ENCODE measurements at places on chromosomes 16 and 17.

- DNase-seq, result no peak
Observed at GRCh38 chr17:79786930-79787643, 9.1 kb downstream of the CBX2 start.

DNA sequence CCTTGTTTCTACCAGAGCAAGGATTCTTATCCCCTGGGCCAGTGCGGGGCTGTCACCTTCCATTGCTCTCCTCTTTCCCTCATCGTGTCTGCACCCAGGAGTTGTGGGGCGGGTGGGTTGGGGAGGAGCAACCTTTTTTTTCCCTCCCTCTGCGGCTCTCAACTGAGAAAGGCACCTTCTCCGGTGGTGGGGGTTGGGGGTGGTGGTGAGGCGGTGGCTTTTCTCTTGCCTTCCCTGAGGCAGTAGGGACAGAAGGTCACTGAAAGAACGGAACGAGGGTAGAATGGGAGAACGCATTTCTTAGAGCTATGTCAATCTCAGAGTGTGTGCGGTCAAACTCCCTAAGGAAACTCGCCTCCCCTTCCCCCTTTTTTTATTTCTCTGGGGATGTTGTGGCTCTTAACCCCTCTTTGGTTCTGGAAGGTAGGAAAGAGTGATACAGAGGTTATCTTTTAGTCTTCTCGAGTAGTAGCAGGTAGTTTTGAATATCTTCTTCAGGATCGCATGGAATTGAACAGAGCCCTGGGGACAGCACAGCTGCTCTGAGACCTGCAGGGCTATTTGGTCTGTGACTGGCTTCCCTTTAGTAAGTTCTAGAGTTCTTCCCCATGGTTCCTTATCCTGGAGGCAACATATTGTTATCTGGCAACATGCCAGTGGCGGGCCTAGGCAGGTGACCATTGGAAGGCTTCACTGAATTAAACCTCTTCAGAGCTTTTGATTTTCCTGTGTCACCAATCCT lies 994 bp downstream of the CLTC start:
- DNase-seq, result peak; percentile 71

DNA sequence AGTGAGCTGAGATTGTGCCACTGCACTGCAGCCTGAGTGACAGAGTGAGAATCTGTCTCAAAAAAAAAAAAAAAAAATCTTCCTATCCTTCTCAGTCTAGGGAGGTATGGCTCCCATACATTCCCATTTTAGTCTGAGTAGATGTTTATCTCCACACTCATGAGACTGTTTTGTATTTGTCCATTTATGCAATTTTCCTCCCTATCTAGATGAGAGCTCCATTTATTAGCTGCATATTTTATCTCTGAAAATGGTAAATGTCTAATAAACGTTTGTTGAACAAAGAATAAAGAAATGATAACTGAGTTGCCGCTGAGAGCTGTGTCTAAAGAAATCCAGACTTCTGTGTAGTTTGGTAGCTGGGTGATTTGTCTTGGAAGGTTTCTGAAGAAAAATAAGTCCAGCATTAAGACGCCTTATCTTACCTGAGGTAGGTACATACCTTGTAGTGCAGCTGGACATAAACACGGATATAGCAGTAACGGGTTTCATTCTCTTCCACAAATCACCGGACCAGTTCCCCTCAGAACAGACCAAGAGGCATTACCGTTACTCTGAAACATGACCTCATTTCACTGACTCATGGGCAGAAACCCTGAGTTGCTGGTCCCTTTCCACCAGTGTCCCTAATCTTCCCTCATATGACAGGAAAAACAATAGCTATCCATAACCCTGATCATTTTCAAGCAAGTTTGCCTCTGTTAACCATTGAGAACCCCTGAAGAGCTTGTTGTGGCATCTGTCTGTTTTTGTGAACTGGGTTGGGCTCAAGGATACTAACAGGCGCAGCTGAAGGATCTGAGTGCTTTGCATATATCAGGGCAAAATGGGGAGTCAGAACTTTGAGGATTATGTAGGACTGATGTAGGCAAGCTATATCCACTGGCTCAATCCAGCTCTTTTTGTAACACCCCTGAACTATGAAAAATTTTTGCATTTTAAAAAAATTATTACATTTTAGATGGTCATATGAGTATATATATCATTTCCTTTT lies 177.4 kb upstream of the XYLT1 start:
- DNase-seq, result no peak

GRCh38 chr16:85910854-85911247 lies 11.9 kb downstream of the IRF8 start:
- DNase-seq, result no peak

DNA sequence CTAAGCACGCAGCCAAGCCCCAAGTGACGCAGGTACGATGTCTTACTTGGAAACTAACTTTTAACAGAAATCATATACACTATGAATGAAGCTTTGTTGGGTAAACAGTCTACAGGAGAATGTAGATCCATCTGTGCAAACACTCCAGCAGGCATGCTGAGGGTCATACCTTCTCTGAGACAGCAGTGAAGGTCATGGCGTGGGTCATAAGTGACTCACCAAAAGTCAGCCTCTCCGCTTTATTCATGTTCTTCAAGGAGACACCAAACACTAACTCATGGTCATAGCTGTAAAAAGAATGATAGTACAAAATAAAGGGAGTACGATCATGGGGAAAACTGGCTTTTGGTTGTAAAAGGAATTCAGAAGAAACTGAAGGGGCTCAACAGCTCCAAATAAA lies 20.6 kb downstream of the BLMH start:
- DNase-seq, result no peak

DNA sequence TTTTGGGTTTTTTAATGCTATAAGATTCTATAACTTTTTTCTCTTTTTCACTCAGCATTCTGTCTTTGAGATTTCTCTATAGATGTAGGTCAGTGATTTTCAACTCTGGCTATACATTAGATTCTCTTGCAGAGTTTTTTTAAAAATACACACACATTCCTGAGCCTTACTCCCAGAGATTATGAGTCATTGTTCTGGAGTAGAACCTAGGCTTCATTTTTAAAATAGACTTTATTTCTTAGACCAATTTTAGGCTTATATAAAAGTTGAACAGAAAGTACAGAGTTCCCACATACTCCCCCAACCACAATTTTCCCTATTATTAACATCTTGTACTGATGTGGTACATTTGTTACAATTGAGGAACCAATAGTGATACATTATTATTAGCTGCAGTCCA lies 63.3 kb downstream of the CYB561 start:
- DNase-seq, result no peak

- no peak for DNase-seq
Observed at GRCh38 chr16:87671715-87672270, 69.5 kb downstream of the JPH3 start.

GRCh38 chr16:82042846-82043245 lies 7.8 kb downstream of the HSD17B2 start:
- DNase-seq, result no peak

- DNase-seq, result no peak
Observed at GRCh38 chr16:70258065-70258464, 6.3 kb upstream of the EXOSC6 start.

DNA sequence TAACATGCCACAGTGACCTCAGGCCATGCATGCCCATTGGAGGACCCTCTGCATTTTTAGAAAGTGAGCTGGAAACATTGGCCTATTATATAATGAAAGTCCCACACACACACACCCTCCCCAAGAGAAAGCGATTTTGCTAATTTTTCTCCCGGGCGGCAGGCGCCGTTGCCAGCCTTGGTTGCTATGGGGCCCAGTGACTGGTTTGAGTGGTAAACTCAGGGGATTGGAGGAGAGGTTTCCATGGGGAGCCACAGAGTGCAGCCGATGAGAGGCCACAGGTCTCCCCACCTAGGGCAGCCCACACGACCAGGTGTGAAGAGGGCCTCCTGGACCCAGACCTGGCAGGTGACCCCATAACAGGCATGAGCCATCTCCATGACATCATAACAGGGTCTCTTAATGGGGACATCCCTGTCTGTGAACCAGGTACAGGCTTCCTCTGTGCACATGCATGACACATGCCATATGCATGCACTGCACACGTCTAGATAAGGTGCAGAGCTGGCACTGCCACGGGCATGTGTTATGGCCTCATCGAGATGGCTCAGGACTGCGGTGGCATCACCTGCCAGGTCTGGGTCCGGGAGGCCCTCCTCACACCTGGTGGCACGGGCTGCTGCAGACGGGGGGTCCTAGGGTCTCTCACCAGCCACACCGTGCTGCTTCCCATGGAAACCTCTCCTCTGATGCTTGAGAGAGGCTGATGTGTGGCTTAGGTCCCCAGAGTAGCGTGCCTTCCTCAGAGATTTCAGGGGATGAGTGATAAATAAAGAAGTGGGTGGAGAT lies 144.1 kb downstream of the RBFOX3 start:
- no peak for DNase-seq

DNA sequence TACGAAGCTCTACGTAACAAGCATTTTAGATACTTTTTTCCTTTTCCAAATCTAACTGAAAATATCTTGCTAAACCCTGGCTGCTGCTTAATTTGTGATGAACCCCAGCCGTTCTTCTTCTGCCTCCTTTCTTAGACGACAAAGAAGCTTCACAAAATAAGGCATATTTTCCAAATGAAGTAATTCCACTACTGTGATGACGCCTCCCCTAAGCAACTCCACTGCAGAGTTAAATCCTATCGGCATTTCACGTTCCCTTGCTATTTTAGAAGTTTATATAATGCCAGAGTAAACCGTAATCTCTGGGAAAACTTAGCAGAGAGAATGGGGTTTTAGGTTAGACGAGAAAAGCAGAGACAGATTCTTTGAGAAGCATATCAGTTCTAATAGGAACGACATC lies 683.1 kb upstream of the SALL1 start:
- no peak for DNase-seq

- DNase-seq, result no peak
Observed at GRCh38 chr17:75617218-75617617, 16.0 kb upstream of the SMIM5 start.

GRCh38 chr17:80704381-80704819 lies 159.8 kb downstream of the RPTOR start:
- DNase-seq, result no peak

- no peak for DNase-seq
Observed at GRCh38 chr17:75850928-75851692, 4.0 kb downstream of the WBP2 start.

GRCh38 chr16:20308801-20309590 lies 18.3 kb downstream of the GP2 start:
- no peak for DNase-seq

DNA sequence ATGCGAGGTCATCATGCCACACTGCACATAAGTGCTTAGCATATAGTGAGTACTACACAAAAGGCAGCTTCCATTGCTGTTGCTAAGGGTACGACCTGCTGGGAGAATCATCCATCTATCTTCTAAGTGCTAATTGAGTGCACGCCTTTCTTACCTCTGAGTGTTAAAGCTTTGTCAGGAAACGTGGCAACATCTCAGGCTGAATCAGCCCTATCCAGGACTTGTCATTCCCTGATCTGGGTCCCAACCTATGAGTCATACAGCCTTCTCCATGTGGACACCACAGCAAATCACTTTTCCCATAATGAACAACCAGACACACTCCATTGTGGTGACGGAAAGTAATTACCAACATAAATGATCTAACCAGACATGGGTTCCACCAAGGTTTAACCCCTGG lies 201.1 kb upstream of the MAF start:
- no peak for DNase-seq

GRCh38 chr16:30184096-30184890 lies 891 bp downstream of the CORO1A start:
- DNase-seq, result peak; percentile 79

- DNase-seq, result no peak
Observed at GRCh38 chr16:11133344-11133943, 122.6 kb downstream of the SOCS1 start.

DNA sequence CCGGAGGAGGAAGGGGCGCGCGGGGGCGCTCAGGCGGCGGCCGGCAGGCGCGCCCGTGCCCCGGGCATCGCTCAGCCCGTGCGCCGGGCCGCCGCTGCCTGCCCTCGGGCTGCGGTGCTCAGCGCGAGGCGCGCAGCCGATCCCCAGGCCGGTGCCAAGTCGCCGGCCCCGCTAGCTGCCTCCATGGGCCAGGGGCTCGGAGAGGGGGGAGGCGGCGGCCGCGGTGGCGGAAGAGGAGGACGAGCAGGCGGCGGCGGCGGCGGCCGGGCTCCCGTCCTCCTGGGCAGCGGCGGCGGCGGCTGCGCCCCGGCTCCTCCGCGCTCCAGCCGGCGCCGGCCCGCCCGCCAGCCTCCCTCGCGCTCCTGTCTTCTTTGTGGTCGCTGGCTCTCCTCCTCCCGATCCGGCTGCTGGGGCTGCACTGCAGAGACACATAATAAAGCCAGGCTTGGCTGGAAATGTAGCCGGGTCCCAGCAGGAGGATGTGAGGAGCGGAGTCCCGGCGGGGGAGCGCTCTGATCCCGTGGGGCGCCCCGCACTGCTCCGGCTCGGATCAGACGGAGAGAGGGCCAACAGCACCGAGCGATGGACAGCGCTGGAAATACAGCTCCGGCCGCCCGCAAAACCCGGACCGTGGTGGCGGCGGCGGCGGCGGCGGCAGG lies 889 bp upstream of the ZNF423 start:
- peak; percentile 47 for DNase-seq

DNA sequence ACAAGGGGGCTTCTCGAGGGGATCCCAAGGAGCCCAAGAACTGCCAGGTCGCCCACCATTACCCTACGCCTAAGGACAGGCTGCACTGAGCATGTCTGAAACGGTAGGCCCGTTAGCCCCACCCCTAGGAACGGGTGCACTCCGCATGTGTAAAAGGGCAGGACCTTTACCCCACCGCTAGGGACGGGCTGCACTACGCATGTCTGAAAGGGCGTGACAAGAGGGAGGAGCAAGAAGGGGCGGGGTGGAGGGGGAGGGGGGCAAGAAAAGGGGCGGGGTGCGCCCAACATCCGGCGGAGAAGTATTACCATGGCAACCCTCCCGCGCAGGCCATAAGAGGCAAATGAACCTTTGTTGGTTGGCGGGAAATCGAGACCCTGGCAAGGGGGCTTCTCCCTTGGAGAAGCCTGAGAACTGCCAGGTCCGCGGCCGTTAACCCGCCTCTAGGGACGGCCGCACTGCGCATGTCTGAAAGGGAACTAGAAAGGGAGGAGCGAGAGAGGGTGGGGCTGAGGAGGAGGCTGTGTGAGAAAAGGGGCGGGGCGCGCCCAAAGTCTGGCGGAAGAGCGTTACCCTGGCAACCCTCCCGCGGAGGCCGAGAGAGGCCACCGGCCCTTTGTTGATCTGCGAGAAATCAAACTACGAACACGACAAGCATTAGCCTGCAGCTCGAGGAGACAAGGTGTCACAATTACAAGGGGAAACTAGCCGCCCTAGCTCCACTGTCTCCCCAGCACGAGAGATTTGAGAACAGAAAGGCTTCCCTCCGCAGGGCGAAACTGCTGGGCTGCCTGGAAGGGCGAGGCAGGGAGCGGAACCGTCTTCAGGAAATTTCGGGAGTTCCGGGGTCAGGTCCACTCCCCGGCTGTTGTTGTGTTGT lies 2046.8 kb downstream of the TP53TG3F start:
- no peak for DNase-seq

DNA sequence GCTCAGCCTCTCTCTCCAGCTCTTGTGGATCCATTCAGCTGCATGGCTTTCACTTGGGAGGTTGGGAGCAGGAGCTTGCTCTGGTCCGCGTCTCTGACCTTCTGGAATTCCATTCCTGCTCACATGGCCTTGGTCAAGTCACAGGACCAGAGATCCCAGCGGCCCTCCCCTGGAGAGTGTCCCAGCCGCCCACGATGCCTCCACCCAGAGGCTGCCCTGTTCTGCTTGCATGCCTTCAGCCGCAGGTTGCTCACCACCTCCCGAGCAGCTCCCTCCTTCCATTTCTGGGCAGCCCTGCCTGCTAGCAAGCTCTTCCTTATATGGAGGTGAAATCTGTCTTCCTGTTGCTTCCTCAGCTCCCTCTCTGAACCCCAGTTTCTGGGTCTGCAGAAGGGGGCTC lies 32.6 kb downstream of the RAI1 start:
- no peak for DNase-seq
